EH (cell line): ENCODE measurements at places on chromosomes 4 and X.
A peak's percentile ranks its signal among the peaks of the same experiment; 100 is the strongest.

DNA sequence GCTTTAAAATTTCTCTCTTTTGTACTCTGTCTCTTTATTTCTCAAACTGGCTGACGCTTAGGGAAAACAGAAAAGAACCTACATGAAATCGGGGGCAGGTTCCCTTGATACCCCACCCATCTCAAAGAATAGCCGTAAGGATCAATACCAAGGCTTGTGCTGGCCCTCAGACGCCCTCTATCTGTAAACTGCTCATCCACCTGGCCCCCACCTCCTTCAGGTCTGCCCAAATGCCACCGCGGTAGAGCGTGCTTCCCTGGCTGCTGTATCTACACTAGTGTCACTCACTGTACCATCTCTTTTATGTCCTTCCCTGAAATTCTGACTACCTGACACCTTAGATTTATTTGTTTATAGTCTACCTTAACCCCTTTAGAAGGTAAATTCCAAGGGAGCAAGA lies 62.8 kb downstream of the SMIM20 start:
- DNase-seq = no peak

DNA sequence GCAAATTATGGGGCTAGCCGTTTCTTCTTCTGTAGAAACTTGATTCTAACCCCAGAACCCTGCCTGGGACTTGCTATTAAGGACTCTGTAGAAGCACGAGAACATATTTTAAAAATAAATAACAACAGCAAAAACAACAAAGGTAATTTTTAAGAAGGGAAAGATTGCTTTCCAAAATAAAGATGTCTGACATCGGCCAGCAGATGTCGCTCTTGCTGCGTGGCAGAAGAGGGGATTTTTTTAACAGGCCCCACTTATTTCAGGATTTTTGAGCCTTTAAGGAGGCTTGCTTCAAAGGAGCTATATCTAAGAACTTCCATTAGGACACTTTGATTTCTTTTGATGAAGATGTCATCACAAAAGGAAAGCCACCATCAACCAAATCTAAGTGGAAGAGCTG lies 62.8 kb upstream of the EGFL6 start:
- peak; percentile 50 for DNase-seq

- DNase-seq = no peak
These were observed 533.7 kb downstream of the SPOCK3 start for GRCh38 chr4:166700592-166700991.

- peak; percentile 59 for DNase-seq
These were observed at the start of gene HHIP for GRCh38 chr4:144645631-144646522. TSS of gene HHIP (plus strand) at chr4:144646156. CDS start at chr4:144646676, 520 bp downstream.

GRCh38 chr4:121656269-121656641 lies 40.5 kb downstream of the ANXA5 start:
- DNase-seq = peak; percentile 68

DNA sequence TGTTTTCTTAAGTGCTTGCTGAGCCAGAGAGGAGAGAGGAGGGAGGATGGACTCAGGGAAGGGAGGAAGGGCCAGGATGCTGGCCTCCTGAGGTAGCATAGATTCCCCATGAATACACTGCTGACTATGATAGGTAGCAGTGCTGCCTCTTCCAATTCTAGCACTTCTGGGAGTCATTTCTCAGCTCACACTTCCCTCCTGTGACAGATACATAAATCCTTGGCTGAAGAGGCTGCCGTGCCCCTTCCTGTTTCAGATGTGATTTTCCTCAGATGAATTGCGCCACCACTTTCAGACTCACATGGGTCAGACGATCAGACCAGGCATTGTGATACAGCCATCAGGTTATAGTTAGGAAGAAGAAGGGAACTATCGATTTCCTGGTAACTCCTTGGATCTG lies 22.4 kb downstream of the TSC22D3 start:
- no peak for DNase-seq

- no peak for DNase-seq
These were observed 34.2 kb upstream of the NALF2 start for GRCh38 chrX:69469975-69470374.

- no peak for DNase-seq
These were observed 14.9 kb upstream of the TCEANC start for GRCh38 chrX:13638021-13638420.

DNA sequence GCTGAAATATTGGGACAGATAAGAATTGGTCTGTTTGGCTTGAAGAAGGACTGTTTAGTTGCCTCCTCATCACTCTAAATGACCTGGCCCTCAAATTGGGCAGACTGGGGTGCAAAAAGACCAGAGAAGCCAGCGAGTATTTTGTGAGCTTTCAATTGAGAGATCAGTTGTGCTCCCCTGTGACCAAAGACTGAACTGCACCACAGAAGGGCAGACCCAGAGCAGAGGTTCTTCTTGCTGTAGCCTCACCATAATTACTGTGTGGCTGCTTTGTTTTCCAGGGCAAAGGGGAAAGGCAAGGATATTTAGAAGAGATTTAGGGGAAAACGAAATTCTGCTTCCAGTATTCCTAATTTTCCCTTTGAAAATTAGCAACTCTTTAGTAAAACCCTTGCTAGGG lies 104.0 kb upstream of the MBNL3 start:
- DNase-seq = no peak

DNA sequence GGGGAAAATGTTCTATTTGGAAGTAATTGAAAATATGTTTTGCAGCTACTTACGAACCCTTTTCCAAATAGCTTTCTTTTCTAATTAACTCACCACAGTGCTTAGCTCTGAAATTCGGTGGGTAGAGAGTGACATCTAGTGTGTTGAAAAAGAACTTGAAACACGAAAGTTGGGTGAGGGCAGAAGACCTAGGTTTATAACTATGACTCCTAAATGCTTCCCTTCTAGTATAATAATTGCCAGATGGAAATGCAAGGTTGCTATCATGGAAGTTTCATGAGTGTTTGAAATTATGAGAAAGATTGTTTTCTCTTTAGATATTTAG lies 77.3 kb upstream of the NOCT start:
- DNase-seq = peak; percentile 67

DNA sequence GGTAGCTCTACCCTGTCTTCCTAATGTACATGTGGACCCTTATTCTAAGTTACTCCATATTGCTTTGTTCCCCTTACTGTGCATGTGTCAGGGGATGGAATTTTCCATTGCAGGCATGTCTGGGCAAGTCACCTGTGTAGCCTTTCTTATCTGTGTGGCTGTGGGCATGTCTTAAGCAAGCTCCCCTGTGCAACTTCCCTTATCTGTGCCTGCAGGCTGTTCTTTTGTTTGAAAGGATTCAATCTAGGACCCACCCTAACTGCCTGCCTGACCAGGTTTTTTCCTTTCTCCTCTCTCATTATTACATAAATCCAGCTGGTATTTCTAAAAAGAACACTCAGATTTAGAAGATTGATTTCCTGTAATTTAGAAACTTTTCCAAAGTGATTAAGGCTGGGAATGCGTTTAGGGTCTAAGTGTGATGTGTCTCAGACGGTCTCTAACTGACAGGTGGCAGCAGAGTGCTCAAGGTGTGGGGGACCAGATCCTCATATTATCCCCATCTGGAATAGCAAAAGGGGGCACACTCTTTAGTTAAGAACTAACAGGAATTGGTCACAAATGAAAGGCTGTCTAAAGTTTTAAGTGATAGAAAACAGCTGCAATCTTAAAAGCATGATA lies 198.9 kb upstream of the PPP1R2C start:
- no peak for DNase-seq

GRCh38 chrX:101190736-101191135 lies 28.9 kb upstream of the DRP2 start:
- DNase-seq = peak; percentile 75

- no peak for DNase-seq
These were observed 14.4 kb downstream of the WDR13 start for GRCh38 chrX:48611703-48612102.

DNA sequence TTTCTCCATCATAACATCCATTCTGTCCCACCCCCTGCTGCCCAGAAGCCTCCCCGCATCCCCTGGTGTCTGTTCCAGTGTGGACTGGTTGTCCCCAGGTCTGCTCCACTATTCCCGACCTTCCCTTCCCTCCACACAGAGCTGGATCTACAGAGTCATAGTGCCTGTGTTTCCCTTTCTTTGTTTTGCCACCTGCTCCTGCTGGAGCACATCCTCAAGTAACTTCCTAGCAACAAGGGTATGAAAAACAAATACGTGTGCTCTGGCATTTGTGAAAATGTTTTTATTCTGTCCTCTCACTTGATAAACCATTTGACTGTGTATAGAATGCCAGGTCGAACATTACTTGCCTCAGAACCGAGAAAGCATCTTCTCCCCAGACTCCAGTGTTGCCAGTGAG lies 29.9 kb upstream of the ADRA2C start:
- no peak for DNase-seq

DNA sequence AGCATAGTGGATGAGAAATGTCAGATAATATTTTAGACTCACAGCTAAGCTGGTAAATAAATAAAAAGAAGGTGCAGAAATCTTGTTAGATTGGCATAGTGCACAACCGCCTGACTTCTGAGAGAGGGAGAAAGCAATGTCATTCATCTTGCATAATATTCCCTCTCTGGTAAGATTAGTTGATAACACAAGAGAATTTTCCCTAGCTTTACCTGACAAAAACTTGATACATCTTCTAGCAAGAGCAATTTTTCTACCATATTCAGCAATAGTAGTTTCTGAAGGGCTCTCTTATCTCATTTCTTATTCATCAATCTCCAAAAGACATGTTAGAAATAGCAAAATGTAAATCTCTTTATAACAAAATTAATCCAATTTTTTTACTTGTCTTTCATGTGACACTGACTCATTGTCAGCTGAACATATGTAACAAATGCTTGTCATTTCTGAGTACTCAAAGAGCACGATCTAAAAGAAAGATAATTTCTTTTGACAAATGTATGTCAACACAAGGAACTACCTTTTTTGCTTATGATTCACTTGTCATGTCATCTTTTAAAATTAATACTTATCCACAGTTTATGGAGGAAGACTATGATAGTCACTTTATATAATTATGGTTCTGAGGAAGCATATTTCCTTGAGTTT lies 240.0 kb downstream of the ARAP2 start:
- DNase-seq = no peak

DNA sequence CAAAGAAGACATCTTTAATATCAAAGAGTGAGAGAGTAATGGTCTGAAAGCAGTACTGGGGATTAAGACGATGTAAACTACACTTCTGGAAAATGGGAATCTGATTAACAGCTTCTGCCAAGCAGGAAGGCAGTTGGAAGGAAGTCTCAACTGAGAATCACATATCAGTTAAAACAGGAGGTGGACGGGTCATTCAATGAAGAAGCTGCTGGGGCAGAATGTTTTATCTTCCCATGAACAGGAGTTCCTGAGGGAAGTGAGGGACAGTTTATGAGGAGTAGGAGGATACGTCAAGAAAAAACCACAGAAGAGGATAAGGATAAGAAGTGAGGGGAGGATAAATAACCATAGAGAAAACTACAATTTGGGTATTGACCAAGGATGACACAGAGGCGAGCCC lies 38.7 kb upstream of the MAGEA10 start:
- no peak for DNase-seq

GRCh38 chrX:23745786-23746185 lies 2.7 kb upstream of the ACOT9 start:
- no peak for DNase-seq

DNA sequence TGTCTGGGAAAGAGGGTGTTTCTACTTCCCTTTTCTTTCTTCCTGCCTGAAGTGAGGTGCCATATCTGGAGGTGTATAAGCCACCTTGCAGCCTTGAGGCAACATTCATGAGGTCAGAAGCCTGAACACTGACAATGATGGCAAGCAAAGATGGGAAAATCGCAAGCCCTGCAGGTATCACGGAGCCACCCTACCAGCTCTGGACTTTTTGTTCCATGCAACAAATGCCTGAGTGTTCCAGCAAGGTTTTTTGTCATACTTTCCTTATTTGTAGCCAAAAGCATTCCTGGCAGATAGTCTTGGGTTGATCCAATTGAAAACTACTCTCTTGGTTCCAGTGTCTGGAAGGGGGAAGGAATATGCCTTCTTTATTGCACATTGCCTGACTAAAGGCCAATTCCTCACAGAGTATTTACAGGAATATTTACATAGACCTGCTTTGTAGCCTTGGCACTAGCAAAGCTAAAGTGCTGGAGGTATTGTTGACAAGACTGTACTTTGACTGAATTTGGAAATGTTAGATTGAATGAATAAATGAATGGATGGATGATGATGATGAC lies 14.4 kb upstream of the SOD3 start:
- no peak for DNase-seq

DNA sequence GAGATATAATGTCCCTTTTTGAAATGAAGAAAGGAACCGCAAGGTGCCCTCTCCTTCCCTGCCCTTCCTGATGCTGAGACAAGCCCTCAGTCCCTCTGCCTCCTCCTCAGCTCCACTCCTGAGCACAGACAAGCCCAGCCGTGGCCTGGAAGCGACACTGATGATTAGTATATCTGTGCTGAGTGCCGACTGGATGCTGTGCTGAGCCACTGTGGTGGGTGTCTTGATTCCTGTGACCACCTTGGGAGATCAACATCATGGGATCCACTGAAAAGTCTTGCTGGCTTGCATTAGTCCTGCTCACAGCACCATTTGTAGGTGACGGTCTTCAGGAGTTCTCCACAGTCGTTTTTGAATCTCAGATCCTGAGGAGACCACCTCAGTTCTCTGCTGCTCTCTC lies 59.5 kb upstream of the HGFAC start:
- DNase-seq = no peak

DNA sequence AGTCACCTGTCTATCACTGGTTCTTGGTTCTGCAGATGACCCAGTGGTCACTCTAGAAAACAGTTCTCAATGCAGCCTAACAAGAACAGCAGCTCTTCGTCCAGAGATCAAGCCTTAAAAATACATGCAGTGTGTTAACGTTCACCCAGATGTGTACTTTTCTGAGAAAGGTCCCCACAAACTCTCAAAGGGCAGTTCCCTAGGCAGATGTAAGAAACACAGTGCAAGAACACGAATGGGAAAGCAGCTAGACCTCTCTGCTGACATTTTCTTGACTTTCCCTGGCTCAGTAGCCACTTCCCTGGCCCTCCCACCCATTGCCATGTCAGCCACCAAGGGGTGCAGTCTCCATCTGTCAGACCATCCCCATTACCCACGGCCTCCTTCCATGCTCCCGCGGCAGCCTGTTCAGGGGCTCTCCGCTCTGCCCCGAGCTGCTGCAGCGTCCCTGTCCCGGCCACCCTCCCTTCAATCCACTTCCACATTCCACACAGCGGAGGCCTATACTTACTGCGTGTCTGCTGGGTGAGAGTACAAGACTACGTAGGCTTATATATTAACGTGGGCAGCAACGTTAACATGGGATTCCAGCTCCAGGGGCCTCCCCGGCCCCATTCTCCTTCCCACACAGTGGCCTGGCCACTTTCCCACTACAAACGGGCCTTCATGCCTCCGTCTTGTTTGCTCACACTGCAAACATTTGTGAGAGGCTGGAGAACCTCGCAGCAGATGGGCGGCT lies 34.3 kb downstream of the IRF2 start:
- no peak for DNase-seq

DNA sequence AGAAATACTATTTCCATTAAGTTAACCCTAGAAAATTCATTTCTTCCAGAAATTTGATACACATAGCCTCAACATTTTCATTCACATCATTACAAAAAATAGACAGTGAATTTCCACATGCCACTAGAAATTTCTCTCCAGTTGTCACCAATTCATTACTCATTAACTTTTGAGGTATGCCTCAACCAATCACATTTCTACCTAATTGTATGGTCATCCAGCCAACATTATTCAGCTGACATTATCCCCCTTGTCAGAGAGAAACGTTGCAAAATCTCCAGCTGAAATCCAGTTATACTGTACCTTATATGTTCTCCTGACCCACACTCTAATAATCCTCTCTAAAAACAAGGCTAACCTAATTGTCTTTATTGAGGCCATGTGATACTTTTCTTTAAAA lies 24.8 kb downstream of the FRYL start:
- DNase-seq = no peak
